ENCODE measurements at places on chromosomes 1 and 21.

GRCh38 chr1:226696547-226696946 lies 42.5 kb downstream of the ITPKB start:
- DNase-seq: no peak

GRCh38 chr1:184789884-184790283 lies 35.2 kb upstream of the EDEM3 start:
- no peak for DNase-seq

GRCh38 chr1:118144684-118145083 lies 40.3 kb downstream of the SPAG17 start:
- DNase-seq: no peak

DNA sequence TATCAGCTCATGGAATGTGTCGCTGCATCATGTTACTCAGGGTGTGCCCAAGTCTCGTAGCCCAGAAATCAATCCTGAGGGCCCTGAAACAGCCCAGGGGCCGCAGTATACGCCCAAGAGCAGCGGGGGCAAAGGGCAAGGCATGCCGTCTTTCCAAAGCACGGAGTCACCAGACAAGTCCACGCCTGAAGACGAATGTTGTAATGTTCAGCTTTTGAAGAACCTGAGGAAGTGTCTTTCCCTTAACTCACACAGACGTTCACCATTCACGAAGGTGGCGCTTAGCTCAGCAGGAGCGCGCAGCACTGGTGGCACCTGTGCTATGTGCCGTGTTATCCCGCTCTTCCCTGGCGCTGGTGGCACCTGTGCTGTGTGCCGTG lies 18.8 kb upstream of the PWP2 start:
- no peak for DNase-seq

GRCh38 chr1:237342730-237343129 lies 300.7 kb downstream of the RYR2 start:
- no peak for DNase-seq

- DNase-seq: no peak
Measured at GRCh38 chr1:31055953-31056352, 9.6 kb downstream of the PUM1 start.

Data from cortex of kidney (tissue), 1 donor.